ENCODE measurements at places on chromosomes 7 and 10.

GRCh38 chr10:100945754-100946153 lies 23.6 kb upstream of the SEMA4G start:
- no peak for DNase-seq

GRCh38 chr10:44385026-44385695 lies at the start of gene CXCL12:
CXCL12 (minus strand) TSS chr10:44385097; CDS start chr10:44385005, 92 bp downstream.
- DNase-seq, result no peak

GRCh38 chr7:111676811-111677210 lies 114.5 kb upstream of the IMMP2L start:
- no peak for DNase-seq

DNA sequence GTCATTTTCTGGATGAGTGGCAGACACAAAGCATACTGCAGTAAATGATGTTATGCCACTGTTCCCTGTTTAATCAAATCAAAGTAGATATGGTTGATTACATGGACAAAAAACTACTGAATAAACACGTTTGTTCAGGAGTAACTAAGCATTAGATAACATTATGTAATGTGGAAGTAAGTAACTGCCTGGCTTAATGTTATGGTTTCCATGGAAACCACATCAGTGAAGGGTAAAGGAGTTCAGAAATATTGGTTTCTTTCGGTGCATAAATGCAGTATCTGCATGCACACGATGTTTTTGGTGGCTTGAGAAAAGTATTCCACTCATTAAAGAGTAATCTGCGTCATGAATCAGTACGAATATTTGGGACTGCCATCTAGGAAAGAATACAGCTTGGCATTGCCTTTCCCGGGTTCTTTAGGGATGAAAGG lies 131.3 kb upstream of the PRKCQ start:
- no peak for DNase-seq

DNA sequence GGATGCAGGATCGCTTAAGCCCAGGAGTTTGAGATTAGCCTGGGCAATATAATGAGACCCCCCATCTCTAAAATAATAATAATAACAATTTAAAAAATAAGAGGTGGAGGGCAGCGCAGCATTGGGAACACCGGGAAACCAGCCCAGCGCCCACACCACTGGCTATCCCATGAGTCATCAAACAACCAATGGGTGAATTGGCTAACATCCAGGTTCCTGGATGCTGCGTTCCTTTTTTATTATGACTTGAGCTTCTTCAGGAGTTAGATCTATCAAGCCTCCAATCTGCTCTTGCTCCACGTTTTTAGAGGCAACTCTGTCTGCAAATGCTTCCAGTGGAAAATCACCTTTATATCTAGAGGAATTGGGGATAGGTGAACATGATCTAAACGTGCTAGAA lies 10.0 kb upstream of the LRRC4 start:
- DNase-seq, result no peak

DNA sequence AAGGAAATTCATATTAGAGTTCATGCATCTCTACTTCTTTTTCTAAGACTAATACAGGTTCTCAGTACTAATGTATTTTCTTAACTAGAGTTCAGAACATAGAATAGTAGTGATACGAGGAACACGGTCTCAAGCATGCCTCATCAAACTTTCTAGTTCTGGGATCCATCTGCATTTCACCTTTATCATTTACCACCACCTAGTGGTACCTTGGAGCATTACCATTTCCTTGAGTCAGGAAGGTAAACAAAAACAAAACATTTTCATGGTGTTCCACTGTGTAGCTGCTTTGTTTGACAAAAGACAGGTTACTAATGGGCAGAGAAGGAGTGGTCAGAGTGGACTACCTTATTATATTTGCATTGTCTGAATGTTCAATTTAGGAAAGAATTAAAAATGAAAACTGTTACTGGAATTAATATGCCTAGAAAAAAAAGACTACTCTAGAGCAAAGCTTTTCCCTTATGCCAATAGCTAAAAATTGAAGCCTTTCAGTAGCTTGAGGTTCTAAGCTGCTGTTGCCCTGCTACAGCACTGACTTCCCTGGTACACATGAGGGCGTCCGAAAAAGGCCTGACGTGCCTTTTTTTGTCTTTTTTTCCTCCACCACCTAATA lies 44.5 kb downstream of the STARD3NL start:
- no peak for DNase-seq

DNA sequence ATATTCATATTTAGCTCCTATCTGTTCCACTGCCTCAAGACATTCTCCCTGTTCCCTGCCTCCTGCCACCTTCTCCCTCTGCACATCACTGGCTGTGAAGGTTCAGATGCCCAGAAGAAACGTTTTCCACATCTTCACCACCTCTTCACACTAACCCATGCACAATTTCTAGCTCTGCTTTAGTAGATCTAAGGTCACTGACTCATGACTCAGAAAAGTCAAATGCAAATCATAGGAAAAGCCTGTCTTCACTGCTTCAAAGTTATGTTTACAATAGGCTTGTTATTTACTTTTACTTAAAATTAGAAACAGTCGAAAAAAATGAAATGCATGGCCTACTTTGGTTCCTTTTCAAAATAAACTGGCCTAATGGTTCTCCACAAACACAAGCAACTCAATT lies 2.5 kb downstream of the SCRN1 start:
- no peak for DNase-seq

DNA sequence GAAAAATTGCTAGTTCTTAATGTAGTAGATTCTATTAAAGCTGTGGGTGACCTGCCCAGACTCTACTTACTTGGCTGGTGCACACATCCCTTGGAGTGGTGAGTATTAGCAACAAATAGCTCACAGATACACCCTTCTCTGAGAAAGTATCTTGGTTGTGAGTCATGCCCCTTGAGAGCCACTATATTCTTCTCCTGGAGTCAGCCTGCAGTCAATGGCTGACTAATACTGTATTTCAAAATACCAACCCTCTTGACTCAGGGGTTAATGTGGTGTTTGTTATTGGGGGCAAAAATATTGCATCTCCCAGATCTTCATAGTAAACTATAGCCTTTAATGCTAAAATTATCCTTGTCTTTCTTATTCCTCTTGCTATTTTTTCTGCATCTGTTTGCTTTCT lies 354.9 kb downstream of the BMPER start:
- no peak for DNase-seq

DNA sequence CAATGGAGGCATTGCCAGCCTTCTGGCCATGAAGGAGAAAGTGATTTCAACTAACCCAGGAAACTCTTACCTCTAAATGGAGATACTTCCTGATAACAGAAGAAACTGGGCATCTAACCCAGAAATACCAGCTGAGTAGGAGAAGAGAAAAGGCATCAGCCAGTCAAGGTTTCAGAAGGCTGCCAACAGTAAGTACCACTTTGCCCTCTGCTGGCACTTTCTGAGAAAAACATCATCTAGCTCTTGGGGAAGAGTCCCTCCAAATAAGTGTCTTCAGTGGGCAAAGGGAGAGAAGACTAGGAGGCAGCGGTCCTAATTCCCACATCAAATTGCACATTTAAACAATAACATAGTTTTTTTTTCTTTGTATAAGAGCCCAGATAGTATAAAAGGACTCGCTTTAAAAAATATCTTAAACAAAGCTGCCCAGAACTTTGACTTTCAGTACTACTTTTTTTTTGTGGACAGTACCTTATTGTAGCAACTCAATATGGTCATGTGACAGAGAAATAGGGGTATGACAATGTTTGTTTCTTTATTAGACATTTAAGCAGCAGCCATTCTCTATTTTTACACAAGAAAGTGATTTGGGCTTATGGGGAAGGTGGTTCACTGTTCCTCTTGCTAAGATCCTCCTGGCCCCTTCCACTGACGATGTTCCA lies 157.3 kb downstream of the CTTNBP2 start:
- DNase-seq, result peak; percentile 10

DNA sequence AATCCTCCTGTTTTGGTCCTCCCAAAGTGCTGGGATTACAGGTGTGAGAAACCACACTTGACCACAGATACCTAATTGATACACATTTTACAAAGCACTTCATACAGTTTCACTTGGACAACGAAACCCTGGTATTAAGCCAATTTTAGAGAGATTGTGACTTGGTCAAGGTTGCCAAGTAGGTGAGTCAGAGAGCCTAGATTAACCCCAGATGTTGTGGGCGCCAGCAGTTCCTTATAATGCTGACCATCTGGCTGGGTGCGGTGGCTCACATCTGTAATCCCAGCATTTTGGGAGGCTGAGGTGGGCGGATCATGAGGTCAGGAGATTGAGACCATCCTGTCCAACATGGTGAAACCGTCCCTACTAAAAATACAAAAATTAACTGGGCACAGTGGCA lies 4.9 kb upstream of the PHKG1 start:
- DNase-seq, result peak; percentile 39

DNA sequence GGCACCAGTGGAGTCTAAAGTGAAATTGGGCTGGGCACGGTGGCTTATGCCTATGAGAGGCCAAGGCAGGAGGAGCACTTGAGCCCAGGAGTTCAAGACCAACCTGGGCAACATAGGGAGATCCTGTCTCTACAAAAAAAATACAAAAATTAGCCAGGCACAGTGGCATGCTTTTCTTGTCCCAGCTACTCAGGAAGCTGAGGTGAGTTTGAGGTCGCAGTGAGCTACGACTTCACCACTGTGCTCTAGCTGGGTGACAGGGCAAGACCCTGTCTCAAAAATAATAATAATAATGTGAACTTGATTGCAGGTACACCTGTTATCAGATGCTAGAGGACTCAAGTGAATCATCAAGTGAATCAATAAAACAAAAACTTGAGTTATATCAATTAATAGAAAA lies 108.0 kb downstream of the BTAF1 start:
- no peak for DNase-seq

GRCh38 chr10:352476-353235 lies 217.4 kb downstream of the ZMYND11 start:
- DNase-seq, result no peak

GRCh38 chr7:93178213-93178612 lies 30.0 kb upstream of the SAMD9L start:
- DNase-seq, result no peak

GRCh38 chr10:57963546-57963945 lies 304.1 kb downstream of the IPMK start:
- no peak for DNase-seq

DNA sequence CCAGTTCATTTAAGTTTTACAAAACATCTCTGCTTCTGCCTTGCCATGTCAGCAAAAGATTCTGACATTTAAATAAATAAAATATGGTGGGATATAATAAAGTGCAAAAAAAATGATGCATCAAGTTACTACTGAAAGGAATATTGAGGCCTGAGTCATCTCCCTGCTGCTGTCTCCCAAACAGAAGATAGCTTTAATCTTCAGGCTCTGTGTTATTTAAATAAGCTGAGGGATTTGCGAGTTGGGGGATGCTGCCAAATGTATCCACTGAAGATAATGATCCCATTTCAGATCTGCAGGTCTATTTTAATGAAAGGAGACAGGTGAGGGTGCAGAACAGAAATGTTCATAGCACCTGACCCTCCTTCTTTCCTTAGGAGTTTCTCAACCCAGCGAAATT lies 720.8 kb downstream of the AUTS2 start:
- DNase-seq, result no peak

DNA sequence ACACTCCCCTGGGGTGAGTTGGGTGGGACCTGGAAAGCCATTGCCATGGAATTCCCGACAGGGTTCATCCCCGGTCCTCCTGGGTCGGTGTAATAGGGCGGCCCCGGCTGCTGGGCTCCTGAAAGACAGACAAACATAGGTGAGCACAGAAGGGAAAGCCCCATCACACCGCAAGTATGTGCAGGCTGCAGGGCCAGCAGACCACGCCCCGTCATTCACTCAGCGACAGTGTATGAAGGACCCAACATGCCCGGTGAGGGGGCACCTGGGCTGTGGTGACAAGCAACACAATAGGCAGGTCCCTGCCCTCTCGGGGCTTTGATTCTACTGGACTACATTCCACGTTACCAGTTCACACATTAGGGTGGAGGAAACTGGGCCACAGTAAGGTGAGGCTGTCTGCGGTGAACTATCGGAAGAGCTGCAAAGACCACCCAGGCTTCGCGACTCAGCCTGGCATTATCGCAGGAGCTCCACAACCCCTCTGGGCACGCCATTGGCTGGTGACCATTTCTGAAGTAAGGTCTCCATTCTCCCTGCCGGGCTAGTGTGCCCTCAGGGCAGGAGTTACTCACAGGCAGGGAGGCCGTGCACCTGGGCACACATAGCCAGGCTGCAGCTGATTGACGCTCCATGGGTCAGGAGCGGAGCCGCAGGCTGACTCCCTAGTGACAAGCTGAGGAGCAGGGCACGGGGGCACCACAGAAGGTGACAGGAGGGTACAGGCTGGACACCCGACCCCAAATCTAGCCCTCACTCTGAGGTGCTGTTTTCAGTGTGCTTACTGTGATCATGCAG lies 99.2 kb downstream of the VOPP1 start:
- no peak for DNase-seq

- no peak for DNase-seq
These were observed 1454.8 kb upstream of the LRRTM3 start for GRCh38 chr10:65470986-65471385.

DNA sequence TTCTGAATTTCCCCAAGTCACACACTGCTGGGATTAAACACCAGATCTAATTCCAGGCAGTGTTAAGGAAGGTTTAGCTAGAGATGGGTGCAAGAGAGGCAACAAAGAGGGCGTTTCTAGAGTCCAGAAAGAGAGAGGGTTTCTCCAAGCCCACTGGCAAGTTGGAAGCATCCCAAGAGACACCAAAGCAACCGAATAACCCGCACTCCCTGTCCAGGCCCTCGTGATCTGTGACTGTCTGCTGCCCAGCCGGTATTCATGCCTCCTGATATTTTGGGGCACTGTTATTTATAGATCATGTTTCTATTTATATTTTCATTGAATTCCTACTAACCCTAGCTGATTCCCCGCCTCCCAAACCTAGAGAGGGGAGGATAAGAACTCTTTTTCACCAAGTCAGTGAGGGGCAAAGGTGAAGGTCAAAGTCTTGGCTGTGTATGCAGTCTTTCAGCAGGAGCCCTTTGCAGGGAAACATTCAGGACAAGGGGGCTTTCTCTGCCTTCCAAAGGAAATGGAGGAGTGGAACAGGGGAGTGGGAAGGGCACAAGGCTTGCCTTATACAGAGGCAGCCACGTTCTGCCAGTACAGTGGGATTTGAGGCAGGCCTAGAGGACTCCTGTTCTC lies 103.6 kb downstream of the SH3PXD2A start:
- DNase-seq, result no peak

DNA sequence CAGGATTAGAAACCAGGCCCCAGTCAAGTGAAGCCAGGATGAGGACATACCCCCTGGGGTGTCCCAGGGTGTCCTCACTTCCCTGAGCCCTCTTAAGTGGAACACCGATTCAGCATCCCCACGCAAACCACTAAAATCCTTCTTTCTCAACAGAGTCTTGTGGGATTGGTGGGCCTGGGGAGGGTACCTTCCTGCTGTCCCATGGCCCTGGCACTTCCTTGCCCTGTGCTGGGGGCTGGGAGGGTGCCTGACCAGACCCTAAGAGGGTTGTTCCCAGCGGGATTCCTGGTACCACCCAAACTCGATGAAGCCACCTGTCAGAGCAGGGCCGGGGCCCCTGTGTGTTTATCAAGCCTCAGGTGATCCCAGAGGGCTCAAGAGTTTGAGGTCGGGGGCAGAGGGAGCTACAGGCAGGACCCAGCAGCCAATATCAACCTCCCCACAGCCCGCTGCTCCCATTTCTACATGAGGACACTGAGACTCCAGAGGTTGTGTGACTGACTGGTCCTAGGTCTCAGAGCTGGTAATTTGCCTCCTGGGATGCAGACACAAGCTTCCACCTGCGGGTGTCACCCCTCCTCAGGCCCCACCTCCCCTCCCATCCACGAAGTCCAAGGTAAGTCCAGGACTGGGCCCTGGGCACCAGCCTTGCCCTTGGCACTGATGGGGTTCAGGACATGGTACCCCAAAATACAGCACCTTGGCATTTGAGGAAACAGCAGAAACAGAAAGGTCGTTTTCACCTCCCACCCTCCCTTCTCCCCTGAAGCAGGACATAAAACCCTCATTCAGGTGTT lies 31.4 kb downstream of the OAT start:
- no peak for DNase-seq
